HTR-8/SVneo (cell line): ENCODE measurements at places on chromosomes 11 and 22.

DNA sequence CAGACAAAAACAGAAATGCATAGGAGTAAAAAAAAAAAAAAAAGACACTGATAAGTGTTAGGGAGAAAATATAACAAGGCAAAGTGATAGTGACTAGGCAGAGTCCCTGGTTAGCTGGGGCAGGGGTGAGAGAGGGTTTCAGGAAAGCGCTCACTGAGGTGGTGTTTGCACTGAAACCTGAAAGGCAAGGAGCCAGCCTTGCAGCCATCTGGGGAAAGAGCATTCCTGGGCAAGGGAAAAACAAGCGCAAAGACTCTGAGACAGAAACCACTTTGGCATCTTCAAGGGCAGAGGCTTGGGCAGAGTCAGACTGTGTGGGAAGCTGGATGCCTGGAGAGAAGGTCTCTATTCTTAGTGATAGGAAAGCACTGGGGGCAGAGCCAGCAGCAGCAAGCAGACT lies 14.5 kb downstream of the CLMP start:
- DNase-seq = no peak

GRCh38 chr11:117195258-117195657 lies 3.9 kb upstream of the TAGLN start:
- DNase-seq = no peak

DNA sequence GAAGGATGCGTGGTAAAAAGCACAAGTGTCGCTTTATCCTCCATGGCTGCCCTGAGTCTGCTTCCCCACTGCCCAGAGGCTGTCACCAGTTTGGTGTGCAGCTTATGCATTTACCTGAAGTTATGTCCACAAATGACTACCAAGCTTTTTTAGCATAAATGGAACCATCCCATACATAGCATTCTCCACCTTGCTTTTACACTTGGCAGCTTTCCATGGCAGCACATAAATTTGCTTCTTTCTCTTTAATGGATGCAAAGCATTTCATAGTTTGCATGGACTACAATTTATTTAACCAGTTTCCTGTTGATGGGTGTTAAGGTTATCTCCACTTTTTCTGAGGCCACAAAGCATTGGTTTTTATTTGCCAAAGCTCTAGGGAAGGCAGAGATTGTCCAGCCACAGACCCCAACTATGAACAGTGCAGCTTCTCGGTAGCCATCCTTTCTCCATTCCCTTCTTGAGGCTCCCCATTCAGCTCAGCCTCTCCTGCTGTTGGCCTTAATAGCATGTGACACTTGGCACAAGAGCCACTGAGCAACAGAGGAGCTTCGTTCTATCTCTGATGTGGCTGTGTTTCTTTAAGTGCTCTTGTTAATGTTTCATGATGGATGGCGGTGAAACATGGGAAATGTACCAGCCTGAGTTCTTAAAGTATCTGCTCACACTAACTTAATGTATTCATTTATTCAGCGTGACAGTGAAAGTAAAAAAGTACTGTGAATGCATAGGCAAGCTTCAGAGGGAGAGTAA lies 59.8 kb upstream of the NAV2 start:
- no peak for DNase-seq

DNA sequence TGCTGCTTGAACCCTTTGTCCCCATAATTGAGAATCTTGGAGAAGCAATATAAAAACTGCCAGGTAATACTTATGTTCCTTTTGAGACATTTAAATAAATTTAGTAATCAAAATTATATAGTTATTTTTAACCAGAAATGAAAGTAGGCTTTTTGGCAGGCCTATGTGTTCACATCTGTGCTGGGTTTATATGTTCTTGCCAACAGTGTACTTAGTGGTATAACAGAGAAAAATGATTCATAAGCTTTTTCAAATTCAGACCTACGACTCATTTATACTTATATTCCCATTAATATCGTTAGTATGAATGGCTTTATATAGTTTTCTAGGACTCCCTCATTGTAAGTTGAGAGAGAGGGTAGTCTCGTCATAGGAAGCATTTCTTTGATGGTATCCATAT lies 79.0 kb downstream of the DDX10 start:
- DNase-seq = no peak

- peak; percentile 30 for DNase-seq
These were observed 51.4 kb upstream of the ACAT1 start for GRCh38 chr11:108069947-108070346.

GRCh38 chr22:44068422-44069191 lies 44.5 kb downstream of the PARVB start:
- no peak for DNase-seq

DNA sequence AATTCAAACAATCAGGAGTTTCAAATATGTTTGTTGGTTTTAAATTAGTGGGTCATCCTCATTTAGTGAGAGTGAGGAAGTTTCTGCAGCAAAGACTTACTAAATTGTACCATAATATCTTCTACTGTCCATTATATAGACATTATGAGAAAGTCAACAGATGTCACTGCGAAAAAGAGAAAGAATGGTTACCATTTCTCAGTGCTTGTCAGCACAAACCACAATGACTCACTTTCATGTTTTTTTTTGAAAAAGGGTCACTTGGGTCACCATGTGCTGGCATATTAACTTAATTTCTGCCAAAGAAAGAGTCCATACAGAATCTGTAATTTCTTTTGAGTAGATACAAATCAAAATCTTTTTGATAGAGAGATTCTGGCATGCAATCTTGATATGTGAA lies 924.6 kb upstream of the FAT3 start:
- peak; percentile 21 for DNase-seq

DNA sequence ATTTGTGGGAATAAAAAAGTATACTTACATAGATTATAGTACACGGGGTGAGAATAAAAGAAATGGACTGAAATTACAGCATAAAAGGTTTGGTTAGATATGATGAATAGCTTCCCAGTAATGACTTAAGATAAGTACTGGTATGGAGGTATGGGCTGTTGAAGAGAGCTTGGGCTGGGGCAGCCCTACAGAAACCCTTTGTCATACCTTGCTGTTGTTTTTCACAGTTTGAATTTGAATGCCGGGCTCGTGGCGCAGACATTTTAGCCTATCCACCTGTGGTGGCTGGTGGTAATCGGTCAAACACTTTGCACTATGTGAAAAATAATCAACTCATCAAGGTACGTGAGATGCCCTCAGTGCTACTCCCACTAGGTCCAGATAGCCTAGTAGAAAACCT lies 42.3 kb upstream of the RBX1 start:
- DNase-seq = no peak

DNA sequence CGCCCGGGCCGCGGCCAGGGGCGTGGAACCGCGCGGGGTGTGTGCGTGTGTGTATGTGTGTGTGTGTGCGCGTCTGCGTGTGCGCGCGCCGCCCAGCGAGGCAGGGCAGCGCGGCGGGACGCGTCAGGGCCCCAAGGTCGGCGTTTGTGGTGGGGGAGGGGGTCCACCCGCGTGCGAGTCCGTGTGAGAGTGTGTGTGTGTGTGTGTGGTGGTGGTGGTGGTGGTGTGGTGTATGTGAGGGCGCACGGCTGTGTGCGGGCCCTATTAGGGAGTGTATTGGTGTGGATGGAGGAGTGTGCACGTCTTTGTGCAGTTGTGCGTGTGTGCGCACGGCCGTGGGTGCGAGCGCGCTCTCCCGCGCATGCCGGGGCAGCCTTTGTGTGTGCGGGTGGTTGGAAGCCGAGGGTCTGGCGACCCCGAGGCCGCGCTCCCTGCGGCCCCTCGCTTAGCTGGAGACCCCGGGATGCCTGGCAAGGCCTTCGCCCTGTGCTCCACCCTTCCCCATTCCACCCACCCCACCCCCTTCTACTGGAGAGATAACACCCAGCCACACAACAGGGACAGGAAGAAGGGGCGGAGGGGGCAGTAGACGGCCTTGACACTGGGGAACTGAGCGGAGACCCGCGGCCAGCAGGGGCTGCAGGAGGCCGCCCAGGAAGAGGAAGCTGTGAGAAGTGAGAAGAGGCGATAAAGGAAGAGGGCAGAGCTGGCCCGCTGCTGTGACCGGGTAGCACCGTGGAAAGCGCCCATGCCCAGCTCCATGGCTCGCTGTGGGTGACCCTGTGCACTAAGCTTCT lies 528 bp upstream of the ARRB1 start:
- DNase-seq = no peak

DNA sequence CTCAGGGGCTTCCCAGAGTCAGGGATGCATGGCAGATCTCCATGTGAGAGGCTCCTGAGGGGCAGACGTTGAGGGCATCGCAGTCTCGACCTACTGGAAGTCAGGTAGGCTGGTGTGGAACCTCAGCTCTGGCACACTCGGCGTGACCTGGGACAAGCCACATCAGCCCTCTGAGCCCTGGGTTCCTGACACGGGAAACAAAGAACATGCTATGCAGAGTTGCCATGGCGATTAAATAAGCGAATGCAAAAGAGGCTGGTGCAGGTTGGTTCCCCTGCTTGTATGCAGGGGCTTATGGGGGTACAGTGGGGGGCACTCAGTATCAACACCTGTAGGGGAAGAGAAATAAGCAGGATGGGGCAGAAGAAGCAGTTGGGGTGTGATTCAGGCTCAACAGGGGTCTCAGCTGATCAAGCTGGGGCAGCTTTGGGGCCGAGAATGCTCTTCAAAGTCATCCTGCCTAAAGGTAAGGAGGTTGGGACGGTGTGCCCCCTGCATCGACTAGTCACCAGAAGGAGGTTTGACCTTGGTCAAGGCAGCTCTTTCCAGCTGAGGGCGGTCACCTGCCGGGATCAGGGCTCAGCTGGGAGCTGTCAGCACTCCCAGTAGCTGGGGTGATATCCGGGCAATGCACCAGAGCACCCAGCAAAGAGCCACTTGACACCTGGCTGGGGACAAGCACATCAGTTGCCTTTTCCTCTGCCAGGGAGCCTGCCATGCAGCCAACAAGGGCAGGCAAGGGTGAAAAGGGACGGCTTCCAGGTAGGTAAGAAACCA lies 442.7 kb downstream of the MIAT start:
- no peak for DNase-seq

DNA sequence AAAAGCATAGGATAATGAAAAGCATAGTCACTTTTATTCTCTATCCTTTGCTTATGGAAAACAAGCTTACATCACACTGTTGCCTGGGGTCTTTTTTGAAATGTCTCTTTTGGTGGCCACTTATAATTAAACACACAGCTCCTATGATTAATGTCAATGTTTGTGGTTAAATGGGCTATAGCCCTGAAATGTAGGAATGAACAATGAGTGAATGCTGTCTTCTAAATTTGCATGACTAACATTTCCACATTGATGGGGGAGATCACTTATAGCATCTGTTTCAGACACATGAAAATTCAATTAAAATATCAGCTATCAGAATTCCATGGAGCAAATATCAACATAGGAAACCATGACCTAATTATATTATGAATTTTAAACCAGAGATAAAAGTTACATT lies 171.4 kb upstream of the FAT3 start:
- no peak for DNase-seq

- DNase-seq = no peak
These were observed 73.7 kb upstream of the PLET1 start for GRCh38 chr11:112334381-112334780.

DNA sequence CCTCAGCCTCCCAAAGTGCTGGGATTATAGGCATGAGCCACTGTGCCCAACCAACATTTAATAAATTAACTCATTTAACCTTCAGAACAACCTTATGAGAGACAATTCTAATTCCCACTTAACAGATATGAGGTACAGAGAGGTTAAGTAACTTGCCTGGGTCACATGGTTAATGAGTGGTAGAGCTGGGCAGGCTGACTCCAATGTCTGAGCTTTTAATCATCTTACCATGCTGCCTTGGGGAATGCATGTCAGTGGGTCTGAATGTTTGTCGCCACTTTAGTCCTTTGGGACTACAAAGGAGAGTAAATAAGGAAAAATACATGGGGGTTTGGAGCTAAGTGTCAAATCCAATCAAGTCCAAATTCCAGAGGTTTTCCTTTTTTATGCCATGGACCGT lies 11.2 kb upstream of the PIK3C2A start:
- no peak for DNase-seq

- peak; percentile 47 for DNase-seq
These were observed 58.4 kb downstream of the KIF18A start for GRCh38 chr11:28049338-28050216.

DNA sequence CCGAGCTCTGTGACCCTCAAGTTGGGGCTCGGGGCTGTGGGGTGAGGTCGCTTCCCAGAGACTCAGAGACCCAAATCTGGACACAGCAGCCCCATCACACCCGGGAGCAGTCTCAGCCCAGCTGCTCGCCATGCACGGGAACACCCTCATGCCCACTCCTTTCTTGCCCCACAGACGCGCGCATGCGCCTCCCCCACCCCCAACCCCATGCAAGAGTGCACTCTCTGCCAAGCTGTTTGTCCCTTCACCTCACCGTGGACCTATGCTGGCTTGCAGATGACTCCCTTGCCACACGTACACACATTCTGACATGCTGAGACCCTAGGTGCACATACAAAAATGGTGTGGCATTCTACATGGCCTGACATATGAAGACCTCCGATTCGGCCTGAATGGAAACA lies 478 bp upstream of the CD248 start:
- no peak for DNase-seq

DNA sequence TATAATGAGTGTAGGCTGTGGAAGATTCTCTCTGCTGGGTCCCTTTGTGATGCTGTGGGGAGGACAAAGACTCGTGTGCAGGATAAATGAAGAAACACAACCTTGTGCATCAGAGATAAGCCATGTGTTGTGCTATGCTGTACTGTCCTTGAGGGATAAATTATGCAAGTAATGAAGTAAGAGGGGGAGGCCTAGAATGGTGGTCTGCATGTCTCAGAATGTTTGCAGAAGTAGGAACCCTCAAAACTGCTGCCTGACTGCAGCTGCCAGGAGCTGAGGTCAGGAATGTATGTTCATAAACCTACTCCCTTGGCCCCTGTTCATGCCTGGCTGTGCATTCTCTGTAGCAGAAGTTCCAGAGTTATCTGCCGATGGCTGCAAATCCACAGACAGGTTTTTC lies 4.6 kb upstream of the SMCO4 start:
- no peak for DNase-seq

DNA sequence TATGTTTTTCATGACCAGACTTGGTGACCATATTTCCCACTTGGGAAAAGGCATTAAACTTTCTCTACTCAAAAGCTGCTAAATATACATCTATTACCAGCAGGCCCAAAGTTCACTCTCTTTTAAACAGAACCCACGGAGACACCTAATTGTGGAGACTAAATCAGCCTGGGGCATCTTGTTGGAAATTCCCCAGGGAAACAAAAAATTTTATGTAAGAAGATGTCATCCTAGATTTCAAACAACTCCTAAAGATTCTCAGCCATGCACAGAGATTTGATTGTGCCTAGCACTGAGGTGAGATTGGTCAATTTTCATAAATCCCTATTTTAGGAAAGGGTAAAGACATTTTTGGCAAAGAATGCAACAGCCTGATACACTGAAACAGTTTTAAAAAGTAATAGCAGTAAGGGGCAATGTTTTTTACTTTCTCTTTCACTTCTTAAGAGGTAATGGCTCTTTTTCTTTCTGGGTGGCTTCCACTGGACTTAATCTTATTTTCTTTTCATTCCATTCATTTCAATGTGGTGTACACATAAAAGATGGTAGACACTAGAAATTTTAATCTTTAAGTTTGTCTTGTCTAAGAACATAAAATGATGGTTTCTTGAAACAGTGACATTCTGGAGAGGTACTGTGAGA lies 9.6 kb downstream of the OR52N2 start:
- DNase-seq = no peak

- DNase-seq = no peak
These were observed 72.7 kb downstream of the KCNQ1 start for GRCh38 chr11:2517386-2518064.

GRCh38 chr22:42984397-42984796 lies 30.6 kb downstream of the PACSIN2 start:
- DNase-seq = no peak

GRCh38 chr22:26708256-26709009 lies 51.0 kb downstream of the MIAT start:
- no peak for DNase-seq

- DNase-seq = no peak
These were observed 4.1 kb upstream of the RTN4R start for GRCh38 chr22:20272174-20272573.
